ENCODE measurements at places on chromosomes 3 and 15. TPM values are rescaled to one million over a fixed set of nuclear protein-coding genes. Genes with fewer than 3 reads are reported as not detected.

- DNase-seq, result no peak
These were observed 43.9 kb downstream of the GOLIM4 start for GRCh38 chr3:168051531-168052471.

DNA sequence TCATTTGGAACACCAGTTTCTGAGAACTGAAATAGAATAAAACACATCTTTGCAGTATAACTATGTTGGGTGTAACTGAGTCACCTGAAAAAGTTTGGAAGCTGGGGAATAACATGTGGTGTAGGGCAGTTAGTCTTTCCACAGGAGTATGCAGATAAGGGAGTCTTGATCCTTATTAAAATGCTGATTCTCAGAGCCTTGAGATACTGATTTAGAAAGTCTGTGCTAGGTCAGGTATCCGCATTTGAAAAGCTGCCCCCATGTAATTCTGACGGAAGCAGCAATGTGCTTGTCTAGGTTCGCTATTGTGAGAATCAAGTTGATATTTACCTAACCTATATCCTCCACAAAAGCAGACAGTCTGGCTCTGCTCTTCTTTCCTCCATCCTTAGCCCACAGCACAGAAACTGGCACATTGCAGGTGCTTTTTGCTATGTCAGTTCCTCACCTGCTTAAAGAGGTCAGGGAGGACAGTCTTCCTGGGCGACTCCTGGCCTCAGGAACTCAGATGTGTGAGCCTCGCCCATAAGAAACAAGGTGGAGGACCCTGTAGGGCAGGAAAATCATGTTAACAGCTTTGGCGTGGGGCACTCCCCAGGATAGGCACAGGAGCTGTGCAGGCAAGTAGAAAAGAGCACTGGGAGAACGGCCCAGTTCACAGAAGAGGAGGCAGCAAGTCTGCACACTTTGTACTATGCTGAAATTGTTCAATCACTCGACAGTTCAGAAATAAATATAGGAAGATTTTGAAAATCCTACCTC, 27.6 kb upstream of the SRPRB start:
- DNase-seq, result no peak

Gene SPRED1
- 33.2 TPM for polyA plus RNA-seq

- DNase-seq, result no peak
These were observed 94.5 kb downstream of the IL20RB start for GRCh38 chr3:137052298-137052697.

Gene RPN1
- polyA plus RNA-seq, result 108 TPM

DNA sequence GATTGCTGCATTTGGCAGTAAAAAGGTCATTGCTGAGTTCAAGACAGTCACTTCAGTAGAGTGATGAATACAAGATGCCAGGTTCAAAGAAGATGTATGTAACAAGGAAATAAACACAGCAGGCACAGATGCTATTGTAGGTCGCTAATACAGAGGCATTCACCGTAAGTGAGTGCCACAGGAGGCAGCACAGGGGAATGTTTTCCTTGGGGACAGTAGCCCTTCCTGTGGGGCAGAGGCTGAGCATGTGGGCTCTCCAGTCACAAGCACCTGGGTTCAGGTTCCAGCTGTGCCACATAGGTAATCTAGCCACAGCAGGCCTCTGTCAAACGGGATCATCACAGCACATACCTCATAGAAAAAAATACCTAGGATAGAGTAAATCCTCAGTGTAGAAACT, 86.3 kb downstream of the RSL24D1 start:
- no peak for DNase-seq

DNA sequence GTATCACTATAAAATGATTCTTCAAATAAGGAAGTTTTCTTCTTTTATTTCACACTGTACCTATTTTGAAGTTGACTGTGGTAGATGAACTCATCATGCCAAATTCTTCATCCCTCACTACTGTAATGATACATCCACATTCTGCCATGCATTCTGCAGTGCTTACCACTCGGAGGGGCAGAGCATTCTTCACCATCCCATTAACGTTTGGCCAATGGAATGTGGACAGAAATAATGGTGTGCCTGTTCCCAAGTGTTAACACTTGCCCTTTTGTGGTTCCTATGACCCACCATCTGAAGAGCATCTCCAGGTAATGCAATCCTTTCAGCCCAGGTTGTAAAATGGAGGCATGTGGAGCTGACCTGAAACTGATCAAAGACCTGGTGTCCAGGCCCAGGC, 18.6 kb downstream of the GOLIM4 start:
- DNase-seq, result no peak

DNA sequence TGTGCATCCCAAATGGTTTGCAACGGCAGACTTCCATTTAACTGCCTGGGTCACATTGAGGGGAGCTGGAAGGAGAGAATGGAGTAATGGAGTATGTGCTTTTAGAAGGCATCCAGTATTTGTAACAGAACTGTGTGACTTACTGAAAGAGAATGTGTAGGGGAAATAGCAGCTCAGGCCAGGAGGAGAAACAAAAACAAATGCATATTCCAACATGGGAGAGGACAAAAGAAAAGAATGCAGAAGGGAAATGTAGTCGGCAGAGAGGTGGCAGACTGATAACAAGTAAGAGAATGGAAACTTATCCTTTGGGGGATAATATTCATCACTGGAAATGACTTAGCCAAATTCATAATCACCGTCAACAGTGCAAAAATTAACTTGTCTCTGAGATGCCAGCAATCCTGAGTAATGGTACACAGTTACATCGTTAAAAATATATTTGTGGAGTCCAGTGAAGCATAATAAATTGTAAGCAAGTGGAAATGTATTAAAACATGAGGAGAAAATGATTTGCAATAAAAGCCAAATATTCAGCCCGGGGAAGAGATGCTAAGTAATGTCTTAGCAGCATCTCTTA, 294.9 kb upstream of the SGO1 start:
- DNase-seq, result peak; percentile 7

DNA sequence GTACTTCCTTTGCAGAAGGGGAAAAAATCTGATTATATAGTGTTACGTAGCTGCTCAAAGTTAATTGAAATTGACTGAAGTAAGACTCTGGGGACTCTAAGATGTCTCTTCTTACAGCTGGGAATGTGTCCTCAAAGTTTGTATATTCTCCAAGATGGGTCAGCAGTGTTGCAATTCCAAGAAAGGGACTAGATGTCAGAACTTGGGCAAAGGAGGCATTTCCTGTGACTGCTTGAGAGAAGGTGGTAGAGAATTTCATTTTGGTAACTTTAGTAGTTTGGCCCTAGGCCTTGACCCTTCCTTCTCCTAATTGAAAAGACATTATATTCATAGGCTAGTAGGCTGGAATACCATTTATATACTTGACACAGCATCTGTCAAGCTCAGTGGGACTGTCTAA, 33.9 kb downstream of the PTPRG start:
- no peak for DNase-seq

DNA sequence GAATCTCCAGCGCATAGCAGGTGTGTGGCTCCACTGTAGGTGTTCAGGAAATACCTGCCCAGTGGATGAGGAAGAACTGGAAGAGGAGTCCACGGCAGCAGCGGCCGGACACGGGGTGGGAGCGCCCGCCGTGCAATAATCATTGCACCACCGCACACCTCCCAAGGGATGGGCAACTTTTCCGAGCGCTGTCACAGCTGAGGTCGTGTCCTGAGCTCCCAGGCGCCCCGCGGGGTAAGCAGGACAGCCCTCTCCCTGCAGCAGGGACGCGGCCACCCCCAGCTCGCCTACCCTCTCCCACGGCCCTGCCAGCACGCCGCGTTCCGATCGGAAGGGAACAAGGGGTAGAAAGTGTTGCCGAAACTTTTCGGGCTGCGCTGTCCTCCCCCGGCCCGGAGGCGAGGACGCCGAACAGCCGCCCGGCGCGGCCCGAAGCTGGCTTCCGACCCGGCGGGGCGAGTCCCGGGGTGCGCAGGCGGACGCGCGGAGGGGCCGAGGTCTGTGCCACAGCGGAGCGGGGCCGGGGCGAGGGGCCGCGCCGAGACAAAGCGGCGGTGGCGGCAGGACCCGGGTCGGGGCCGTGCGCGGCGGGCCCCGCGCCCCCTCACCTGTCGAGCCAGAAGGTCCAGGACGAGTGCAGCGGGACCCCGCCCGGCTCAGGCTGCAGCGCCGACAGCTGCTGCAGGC, 475 bp downstream of the EIF4E3 start:
- DNase-seq, result peak; percentile 5

DNA sequence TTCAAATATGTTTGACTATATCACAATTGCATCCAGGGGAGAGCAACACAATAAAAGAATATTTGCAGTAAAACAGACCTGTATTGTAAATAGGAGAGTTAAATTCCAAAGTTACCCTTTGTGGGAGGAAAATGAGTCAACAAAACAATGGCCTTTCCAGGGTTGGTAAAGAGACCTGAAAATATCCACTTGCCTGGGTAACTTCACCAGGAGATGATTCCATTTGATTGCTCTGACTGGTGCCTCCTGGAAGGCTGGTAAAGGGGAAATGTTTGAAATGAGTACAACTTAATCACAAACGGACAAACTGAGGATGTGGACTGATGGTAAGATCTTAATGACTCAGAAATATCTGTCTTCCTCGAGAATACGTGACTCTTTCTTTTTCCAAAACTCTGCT, 43.6 kb upstream of the SRGAP3 start:
- no peak for DNase-seq

Gene SOX14
- not detected for polyA plus RNA-seq

GRCh38 chr3:189309400-189309975, 137.7 kb downstream of the TPRG1 start:
- no peak for DNase-seq

Gene GABRR3
- polyA plus RNA-seq, result not detected

GRCh38 chr3:81416812-81417211, 344.6 kb downstream of the GBE1 start:
- no peak for DNase-seq

DNA sequence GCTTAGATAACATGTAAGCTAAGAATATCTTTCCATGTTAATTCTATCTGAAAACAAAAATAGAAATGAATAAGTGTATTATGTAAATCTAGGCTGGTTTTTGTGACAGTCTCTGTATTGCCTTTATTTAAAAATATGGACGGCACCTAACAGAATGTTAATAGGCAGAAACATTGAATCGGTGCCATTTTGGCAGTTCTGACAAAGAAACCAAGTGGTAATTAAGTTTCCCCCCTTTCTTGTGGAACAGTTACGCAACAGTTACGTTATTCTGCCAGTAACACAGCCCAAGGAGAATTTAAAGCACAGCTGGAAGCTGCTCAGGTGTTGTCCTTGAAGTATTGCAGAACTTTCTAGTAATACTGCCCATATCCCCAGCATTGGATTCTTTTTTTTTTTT, 21.5 kb downstream of the LARS2 start:
- peak; percentile 10 for DNase-seq

Gene B3GALNT1
- 18.0 TPM for polyA plus RNA-seq

GRCh38 chr15:40695469-40695890, 506 bp downstream of the RAD51 start:
- peak; percentile 16 for DNase-seq

- no peak for DNase-seq
These were observed 6.9 kb upstream of the CFAP20DC start for GRCh38 chr3:59056706-59057105.

DNA sequence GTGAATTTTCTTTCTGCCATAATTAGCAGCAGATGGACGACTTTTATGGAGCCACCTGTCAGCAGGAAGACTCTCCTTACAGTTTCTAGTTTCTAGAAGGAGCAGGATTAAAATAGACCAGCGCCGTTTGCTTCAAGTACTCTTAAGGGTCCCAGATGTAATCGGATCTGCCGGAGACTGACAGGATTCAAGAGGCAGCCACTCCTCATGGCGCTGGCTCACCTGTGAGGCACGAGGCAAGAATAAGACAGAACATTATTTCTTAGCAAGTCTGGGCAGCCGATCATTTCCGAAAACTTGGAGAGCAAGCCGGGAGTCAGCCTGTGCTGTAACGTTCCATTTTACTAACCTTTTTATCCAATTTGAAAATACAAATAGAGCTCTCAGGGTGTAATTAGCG, 410.4 kb upstream of the RORA start:
- peak; percentile 36 for DNase-seq

Gene CHL1
- 2.8 TPM for polyA plus RNA-seq

DNA sequence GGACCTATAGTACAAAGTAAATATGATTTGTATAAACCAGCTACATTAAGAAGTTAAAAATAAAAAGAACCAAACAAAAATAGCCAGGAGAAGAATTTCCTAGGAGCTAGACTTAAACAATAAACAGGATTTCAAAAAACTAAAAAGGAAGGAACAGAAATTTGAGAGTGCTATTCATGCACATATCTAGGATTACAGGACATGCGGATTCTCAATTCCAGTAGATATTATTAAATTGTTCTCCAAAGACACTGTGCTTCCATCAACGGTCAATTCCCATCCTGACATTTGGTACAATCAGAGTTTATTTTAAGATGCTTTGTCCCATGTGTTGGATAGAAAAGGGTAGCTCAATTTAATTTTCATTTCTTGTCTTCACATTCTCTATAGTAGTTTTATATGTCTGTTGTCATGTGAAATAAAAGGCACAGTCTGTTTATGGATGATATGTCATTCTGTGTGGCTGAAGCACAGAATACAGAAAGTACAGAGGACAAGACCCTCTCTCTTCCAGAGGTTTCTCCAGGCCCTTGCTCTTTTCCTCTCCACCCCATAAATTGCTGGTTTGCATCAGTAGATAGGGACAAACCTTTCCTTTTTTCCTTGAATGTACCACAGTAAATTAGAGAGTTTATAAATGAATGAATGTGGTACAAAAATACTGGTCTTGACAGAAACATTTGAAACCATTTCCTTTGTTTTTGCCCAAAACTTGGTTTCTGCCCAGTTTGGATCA, 3.5 kb downstream of the PLOD2 start:
- no peak for DNase-seq

Gene CTXN2
- not detected for polyA plus RNA-seq

DNA sequence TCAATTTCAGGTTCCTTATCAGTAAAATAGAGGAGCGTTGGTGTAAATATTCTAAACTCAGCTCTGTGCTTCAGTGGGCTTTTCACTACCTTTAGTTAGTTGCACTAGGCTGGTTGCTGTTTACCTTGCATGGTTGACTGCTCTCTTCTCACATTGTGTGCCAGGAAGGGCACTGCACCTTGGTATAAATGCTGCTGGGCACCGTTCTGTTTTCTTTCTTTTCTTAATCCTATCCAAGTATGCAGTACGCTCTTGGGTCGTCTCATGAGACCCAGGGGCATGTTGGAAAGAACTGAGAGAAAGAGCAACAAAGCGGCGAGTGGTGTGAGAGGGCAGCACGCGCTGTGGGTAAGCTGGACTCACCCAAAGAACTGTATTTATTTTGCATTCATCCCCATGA, 22.4 kb downstream of the KCNMB2 start:
- no peak for DNase-seq

DNA sequence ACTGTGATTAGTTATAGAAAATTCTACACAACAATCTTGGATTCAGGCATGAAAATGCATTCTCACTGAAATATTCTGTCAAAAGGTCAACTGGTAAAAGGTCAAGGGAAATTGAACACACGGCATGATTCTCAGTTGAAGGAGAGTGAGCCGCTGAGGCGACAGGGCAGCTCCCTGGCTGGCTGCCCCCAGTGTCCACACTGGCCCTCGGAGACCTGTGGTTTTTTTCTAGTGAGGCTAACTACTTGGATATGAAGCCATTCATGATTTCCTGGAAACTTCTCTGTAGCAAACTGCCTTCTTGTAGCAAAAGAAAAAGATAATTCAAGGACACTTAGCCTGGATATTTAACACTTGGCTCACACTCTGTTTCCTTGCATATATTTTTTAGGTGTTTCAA, 37.2 kb downstream of the AADACL2 start:
- peak; percentile 62 for DNase-seq
